ENCODE measurements at places on chromosomes 1 and 21. TPM values are rescaled to one million over a fixed set of nuclear protein-coding genes. Genes with fewer than 3 reads are reported as not detected.

The PERM1 gene
- total RNA-seq, result not detected

The FCN3 gene
- total RNA-seq, result not detected

The L1TD1 gene
- not detected for total RNA-seq

The TMPRSS2 gene
- 13.1 TPM for total RNA-seq

The RGS13 gene
- total RNA-seq, result not detected

The SERINC2 gene
- total RNA-seq, result 79.8 TPM

The RIT1 gene
- total RNA-seq, result 34.7 TPM

- DNase-seq, result no peak
These were observed 364.5 kb upstream of the DAB1 start for GRCh38 chr1:57788313-57788712.

DNA sequence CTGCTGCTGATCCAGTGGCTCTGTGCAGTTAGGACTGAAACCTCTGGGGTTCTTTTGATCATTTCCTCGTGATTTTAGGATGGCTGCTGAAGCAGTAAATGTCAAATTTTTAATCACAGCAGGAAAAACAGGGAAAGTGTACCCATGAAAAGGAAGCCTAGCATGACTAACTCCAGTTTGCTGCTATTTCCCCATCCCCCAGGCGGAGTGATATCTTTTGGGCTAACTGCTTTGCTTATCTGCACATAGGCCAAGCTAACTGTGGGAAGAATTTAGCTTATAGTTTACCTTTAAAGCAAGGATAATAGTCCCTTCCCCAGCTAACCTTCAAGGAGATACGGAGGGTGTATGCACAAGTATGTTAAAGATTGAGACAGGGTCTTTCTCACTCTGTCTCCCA is 149.8 kb upstream of the TNR start:
- no peak for DNase-seq

- DNase-seq, result no peak
These were observed 5.8 kb upstream of the FOXD3 start for GRCh38 chr1:63316598-63316983.

DNA sequence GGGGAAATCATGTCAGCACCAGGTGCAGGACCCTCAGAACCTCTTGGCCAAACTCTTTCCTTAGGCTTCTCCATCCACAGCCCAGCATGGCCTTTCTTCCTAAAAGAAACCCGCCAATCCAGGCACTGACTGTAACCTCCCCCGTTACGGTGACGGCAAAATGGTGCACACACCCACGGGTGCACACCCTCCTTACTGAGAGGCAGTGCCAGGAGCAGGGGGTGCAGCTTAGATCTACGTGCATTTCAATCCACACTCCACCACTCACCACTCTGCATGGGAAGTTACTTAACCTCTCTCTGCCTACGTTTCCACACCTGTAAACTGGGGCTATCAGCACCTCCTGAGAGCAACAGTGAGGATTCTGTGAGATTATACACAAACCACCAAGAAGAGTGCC is 31.0 kb downstream of the SUSD4 start:
- no peak for DNase-seq

DNA sequence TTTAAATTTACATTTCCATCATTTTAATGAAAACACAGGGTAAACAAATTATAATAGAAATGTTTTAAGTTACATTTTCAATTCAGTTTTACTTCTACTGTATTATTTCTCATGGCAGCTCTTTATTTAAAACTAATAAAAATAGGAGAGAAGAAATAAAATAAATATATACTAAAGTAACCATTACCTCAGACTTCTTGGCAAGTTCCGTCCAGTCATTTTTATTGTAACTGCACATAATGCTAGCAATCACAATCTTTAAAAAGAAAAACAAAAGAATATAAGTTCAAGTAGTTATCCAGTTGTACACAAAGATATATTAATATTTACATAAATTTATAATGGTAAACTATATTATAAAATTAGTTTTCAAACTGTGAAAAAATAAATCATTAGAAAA is 538.6 kb downstream of the DPYD start:
- DNase-seq, result no peak

- DNase-seq, result no peak
These were observed 91.7 kb downstream of the MATN1 start for GRCh38 chr1:30631700-30632099.

DNA sequence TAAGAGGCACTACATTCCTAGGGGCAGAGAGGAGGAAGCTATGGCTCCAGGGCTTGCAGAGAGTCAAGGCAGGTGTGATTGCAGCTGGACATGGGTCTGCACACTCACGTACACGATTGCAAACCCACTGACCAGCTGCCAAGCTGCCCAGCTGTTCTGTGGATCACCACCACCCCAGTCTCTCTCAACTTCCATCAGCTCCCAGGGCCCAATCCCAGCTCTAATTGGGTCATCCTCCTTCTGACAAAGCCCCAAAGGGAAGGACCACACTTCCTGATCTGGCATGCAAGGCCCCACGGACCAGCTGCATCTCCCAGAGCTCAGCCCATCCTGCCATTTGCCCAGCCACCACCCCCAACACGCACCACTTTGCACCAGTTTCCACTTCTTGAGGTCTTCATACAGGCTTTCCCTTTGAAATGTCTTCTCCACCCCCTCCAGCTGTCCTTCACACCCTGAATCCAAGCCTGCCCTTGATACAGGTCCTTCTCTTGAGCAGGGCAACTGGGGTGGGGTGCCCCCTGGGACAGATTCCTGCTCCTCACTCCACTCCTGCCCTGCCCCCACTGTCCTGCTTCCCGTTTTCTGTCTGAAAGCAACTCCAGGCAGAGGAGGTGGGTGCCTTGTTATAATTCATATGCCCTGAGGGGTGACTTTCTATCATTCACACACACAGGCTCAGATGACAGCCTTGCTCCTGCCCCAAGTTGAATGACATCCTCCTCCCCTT is 179.4 kb upstream of the EDN2 start:
- no peak for DNase-seq

DNA sequence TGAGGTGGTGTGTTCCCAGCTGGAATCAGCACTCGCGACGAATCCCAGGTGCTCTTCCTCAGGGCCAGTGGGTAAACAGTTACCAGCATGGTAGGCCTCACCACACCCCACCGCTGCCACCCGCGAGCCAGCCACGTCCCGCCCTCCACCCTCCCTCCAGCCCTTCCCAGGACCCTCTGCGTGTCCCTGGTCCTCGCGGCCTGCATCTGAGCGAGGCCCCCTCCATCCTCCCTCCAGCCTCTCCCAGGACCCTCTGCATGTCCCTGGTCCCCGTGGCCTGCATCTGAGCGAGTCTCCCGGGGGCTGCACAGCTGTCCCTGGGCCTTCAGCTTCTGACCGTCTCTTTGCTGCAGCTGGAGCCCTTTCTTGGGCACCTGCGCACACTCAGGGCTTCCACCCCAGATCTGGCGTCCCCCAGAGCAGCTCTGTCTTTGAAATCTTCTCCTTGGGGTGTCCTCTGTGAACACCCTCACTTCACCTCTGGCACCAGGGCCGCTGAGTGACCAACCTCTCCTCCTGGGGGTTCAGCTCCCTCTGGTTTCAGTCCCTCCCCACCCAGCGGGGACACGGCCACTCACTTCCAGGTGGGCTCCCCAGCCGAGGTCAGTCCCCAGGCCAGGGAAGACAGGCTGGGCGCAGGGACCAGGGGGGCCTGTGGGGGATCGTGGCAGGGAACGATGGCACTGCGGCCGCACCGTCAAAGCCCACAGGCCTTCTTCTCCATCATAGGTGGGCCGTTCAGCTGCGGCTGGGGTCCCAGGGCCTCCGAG is 57.8 kb upstream of the COL6A2 start:
- no peak for DNase-seq

- no peak for DNase-seq
These were observed 21.0 kb downstream of the ATF3 start for GRCh38 chr1:212629450-212630157.

GRCh38 chr21:14569868-14570267 is 23.8 kb upstream of the SAMSN1 start:
- no peak for DNase-seq

GRCh38 chr21:41953249-41953830 is 478 bp downstream of the C2CD2 start:
- peak; percentile 28 for DNase-seq

DNA sequence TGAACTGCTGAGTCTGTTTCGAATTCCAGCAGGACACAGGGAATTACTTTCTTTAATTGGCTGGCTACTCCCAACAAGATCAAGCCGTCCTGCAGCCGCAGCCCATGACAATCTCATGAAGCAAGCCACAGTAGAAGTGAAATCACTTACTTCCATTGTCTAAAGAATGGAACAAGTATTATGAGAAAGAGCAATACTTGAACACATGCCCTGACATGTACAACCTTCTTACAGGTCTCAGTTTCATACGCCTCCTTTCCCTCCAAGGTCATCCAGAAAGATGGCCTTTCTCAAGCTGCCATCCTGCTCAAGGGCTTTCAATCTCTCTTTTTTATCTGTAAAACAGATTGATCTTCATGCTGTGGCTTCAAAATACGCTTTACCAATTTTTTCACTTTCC is 85.1 kb downstream of the PCSK9 start:
- no peak for DNase-seq

GRCh38 chr1:40132383-40133311 is 28.5 kb upstream of the RLF start:
- no peak for DNase-seq

DNA sequence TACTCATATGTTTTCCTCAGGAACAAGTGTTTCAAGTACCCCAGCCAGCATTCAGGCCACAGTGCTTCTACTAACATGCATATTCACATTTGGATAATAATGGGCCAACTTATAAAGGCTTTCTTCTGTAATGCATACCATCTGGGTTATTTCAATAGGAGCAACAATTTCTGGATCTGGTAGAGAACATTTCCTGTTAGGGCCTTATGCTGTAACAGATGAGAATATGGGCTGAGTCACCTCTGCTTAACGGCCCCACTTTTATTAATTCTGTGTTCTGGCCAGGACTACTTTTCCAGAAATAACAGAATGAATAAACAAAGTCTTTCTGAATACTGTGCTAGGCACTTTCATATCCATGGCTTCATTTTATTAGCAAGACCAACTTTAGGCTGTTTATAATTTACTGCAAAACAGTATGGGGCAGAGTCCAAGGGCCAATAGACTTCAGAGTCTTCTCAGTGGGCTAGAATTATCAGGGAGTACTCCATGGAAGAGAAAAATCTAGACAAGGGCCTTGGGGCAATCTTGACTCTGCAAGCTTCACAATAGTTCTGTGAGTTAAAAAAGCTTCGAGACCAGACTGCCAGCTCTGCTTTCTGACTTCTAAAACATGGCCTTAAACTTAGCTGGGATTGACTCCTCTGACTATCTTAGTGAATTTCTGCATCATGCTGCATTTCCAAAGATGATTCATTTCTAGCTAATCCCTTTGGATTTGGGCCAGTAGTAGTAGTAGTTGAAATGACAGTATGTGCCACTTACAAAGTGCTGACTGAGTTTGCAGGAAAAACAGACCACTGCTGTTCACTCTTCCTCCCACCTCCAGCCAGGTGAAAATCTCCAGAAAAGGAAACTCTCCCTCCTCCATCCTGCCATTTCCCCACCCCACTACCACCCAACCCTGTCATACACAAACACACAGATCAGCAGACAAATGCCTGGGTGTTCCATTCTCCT is 8.2 kb upstream of the SSX2IP start:
- DNase-seq, result no peak

GRCh38 chr1:244709076-244709475 is 56.1 kb downstream of the DESI2 start:
- DNase-seq, result no peak

DNA sequence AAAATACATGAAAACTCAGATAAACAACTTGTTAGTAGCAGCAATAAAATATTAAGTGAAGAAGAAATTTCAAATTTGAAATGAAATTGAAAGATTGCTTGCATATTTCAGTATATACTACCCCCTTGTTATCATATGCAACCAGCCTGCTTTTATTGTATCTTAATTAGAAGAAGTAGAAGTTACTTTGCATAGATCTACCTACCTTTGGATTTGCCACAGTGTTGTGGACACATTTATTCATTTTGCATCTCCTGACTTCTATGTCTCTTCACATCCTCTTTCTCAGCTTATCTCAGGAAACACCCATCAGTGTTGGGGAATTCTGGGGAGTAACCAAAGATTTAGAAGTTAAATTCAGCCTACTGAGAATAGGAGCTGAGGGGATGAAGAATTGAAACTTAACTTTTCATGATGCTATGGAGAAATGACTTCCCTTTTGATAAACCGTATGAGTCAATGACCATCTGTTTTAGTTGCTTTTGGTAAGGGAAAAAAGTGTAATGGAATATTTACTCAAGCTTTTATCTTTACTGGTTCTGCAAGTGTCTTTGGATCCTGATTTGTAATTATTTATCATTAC is 96.9 kb downstream of the RGL1 start:
- DNase-seq, result no peak
